ENCODE measurements at places on chromosomes 5 and 9. TPM values are rescaled to one million over a fixed set of nuclear protein-coding genes. Genes with fewer than 3 reads are reported as not detected.
A peak's percentile ranks its signal among the peaks of the same experiment; 100 is the strongest.

Gene GPR151
- total RNA-seq = not detected

Gene CDX1
- total RNA-seq = 0.50 TPM

Gene CDK7
- total RNA-seq = 58.3 TPM

Gene RXRA
- total RNA-seq = 33.4 TPM

Gene CCIN
- 1.1 TPM for total RNA-seq

Gene RPS23
- total RNA-seq = 1,683 TPM

Gene ELAVL2
- 22.2 TPM for total RNA-seq

DNA sequence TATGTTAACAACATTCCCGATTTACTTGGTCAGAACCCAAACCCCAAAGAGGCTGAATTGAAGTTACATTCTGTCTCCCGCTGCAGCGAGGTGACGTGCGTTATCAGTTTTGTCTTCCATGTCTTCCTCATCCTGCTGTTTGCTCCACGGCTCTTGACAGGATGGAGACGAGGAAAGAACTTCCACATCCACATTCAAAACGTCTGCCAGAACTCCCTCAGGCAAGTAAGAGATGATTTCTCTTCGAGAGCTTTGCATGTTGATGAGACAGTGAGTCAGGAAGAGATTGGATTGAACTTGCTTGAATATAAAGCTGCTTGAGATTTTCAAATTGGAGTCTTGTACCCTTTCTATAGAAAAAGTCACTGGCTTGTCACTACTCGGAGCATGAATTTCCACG is 242.6 kb downstream of the AUH start:
- H3K27ac ChIP-seq = peak overlapping the region; percentile 36
- DNase-seq = peak; percentile 50
- no peaks in the 10 kb centered on the region for H3K36me3 ChIP-seq
- H3K27me3 ChIP-seq = peaks cover 3% of the 10 kb centered on the region
- H3K4me1 ChIP-seq = peaks cover 23% of the 10 kb centered on the region

DNA sequence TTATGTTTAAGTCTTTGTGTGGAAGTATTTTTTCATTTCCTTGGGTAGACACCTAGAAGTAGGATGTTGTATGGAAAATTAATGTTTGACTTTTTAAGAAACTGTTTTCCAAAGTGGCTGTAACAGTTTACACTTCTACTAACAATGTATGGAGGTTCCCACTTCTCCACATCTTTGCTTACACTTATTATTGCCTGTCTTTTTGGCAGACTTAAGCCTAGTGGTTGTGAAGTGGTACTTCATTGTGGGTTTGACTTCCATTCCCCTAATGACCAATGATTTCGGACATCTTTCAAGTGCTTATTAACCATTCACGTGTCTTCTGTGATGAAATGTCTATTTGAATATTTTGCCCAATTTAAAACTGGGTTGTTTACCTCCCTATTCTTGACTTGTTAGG is 91.5 kb upstream of the CDKN2B start:
- H3K36me3 ChIP-seq = no peaks in the 10 kb centered on the region
- H3K4me1 ChIP-seq = peaks cover 44% of the 10 kb centered on the region
- no peak for DNase-seq
- H3K27ac ChIP-seq = no peak overlapping the region
- no peaks in the 10 kb centered on the region for H3K27me3 ChIP-seq

- DNase-seq = peak; percentile 55
- H3K4me3 ChIP-seq = peak overlapping the region; percentile 61
- peaks cover 17% of the 10 kb centered on the region for H3K27me3 ChIP-seq
- H3K27ac ChIP-seq = no peak overlapping the region
These were observed 1.1 kb upstream of the JADE2 start for GRCh38 chr5:134524272-134524825.

DNA sequence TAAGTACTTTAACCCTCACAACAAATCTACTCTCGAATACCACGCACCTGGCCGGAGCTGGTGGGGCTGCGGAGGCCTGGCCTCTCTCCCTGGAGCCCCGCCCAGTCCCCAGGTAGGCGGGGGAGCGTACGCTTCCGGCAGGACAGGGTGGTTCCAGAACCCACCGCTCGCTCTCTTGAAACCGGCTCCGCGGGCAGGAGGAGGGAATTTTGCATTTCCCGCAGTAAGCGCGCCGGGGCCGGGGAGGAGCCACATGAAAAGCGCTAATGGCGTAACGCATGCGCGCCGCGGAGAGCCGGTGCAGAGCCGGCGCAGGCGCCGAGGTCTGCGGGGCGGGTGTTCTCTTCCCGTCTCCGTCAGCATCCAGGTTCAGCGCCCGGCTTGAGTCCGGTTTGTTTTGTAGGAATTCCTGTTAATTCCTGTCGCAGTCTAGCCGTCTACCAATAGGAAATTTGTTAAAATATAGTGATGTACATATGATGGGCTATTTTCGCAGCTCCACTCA is 20.8 kb downstream of the CAVIN4 start:
- H3K4me3 ChIP-seq = peak overlapping the region; percentile 57
- H3K36me3 ChIP-seq = no peaks in the 10 kb centered on the region
- peaks cover 6% of the 10 kb centered on the region for H3K4me1 ChIP-seq
- peaks cover 9% of the 10 kb centered on the region for H3K27me3 ChIP-seq
- no peak overlapping the region for H3K27ac ChIP-seq

- no peaks in the 10 kb centered on the region for H3K27me3 ChIP-seq
- H3K4me3 ChIP-seq = no peak overlapping the region
- H3K36me3 ChIP-seq = no peaks in the 10 kb centered on the region
- DNase-seq = no peak
- no peak overlapping the region for H3K27ac ChIP-seq
These were observed 50.4 kb upstream of the CKMT2 start for GRCh38 chr5:81182396-81183390.

DNA sequence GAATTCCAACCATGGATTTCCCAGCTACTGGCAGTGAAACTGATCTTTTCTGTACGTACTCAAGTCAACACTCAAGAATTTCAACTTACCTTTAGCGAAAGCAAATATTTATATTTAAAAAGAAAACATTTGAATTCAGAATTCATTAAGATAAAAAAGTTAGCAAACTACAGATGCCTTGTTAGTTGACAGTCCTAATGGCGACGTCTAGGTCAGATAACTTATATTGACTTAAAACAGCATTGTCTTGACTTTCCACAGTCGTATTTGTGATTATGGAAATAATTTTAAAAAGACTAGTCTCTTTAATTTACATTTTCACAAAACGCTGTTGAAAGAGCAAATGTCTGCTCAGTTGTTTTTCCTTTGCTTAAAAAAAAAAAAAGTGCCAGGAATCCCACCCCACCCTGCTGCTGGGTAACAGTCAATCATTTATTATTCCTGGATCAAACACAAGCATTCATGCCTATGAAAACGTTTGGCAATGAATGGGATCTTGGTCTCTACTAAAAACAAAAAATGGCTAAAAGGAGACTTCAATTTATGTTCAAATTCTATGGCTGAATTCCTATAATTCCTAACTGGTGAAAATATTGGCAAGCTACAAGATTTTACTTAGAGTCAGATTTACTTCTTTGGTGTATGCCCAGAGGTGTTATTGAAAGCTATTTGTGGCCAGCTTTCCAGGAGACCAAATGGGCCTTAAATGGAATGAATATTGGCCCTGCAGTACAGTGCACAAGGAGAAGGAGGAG is 22.0 kb downstream of the OR2S2 start:
- H3K27ac ChIP-seq = peak overlapping the region; percentile 80
- H3K36me3 ChIP-seq = no peaks in the 10 kb centered on the region
- H3K4me3 ChIP-seq = no peak overlapping the region
- peaks cover 26% of the 10 kb centered on the region for H3K4me1 ChIP-seq

DNA sequence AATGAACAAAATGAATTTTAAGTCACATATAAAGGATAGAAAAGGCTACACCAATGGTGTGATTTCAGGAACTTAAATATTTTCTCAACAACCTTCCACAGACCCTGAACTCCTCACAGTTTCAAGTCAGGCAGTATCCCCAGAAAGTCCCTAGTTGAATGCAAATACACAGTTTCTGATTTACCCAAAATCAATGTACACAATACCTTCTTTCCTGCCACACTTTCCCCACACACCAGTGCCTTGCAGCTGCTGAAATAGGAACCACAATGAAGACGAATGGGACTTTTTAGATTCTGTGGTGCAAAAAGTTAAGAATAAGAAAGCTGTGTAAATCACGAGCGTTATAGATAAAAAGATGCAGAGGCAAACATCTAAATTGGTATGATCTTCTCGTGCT is 552.4 kb upstream of the MEF2C start:
- no peaks in the 10 kb centered on the region for H3K36me3 ChIP-seq
- H3K27me3 ChIP-seq = no peaks in the 10 kb centered on the region
- peaks cover 5% of the 10 kb centered on the region for H3K4me1 ChIP-seq
- DNase-seq = no peak

DNA sequence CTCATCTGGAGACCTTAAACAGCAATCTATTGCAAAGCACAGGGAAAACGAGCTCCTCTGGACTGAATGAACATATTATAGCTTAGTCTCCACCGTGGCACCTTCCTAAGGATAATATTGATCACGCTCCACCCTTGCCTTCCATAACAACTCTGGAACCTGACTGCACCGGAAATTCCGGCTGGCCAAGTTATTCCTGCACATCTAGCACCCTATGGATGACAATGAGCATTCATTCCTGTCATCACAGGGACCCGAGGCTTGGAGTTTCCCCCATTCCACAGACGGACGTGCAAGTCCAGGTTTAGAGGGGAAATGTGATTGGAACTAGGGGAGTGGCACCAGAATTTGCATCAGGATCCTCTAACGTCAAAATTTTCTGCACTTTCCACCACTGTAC is 27.5 kb downstream of the STK10 start:
- no peak overlapping the region for H3K4me3 ChIP-seq
- no peak overlapping the region for H3K27ac ChIP-seq
- H3K4me1 ChIP-seq = peaks cover 9% of the 10 kb centered on the region
- no peak for DNase-seq
- no peaks in the 10 kb centered on the region for H3K27me3 ChIP-seq
- H3K36me3 ChIP-seq = peaks cover 5% of the 10 kb centered on the region

- no peak overlapping the region for H3K4me3 ChIP-seq
- H3K27me3 ChIP-seq = no peaks in the 10 kb centered on the region
- H3K4me1 ChIP-seq = peaks cover 20% of the 10 kb centered on the region
- no peaks in the 10 kb centered on the region for H3K36me3 ChIP-seq
- H3K27ac ChIP-seq = no peak overlapping the region
These were observed 23.5 kb downstream of the KCTD16 start for GRCh38 chr5:144194144-144194543.

GRCh38 chr9:37034938-37035647 is 1.0 kb upstream of the PAX5 start:
- H3K36me3 ChIP-seq = no peaks in the 10 kb centered on the region
- H3K4me3 ChIP-seq = no peak overlapping the region
- H3K4me1 ChIP-seq = peaks cover 13% of the 10 kb centered on the region
- peaks cover 100% of the 10 kb centered on the region for H3K27me3 ChIP-seq

- no peaks in the 10 kb centered on the region for H3K36me3 ChIP-seq
- peak; percentile 47 for DNase-seq
- H3K4me1 ChIP-seq = no peaks in the 10 kb centered on the region
- H3K27ac ChIP-seq = no peak overlapping the region
- H3K27me3 ChIP-seq = no peaks in the 10 kb centered on the region
- no peak overlapping the region for H3K4me3 ChIP-seq
These were observed 20.2 kb downstream of the ARSB start for GRCh38 chr5:78964889-78965288.

DNA sequence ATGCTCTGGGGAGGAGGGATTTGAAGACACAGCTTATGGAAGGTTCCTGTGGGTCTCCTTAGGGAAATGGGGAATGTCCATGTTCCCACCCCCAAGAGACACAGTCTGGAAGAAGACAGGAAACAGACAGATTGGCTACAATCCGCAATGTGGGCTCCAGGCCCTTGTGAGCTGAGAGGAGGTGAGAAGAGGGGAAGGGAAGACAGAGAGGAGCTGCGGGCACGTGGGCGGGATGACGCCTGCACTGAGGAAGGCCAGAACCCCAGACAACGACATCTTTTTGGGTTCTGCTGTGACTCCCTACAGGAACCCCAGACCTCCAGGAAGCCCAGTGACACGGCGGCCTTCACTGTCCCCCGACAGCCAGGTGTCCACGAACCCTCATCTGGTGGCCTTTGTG is 29.9 kb upstream of the NKD2 start:
- H3K27me3 ChIP-seq = peaks cover 24% of the 10 kb centered on the region
- no peak overlapping the region for H3K4me3 ChIP-seq
- DNase-seq = no peak
- no peak overlapping the region for H3K27ac ChIP-seq
- peaks cover 6% of the 10 kb centered on the region for H3K4me1 ChIP-seq

Measured in astrocyte (in vitro differentiated cells and primary cell).